Cardiac muscle cell (in vitro differentiated cells and primary cell): ENCODE measurements at places on chromosomes 3 and 15. TPM values are rescaled to one million over a fixed set of nuclear protein-coding genes. Genes with fewer than 3 reads are reported as not detected.

SPRED1 gene
- 11.2 and 17.3 TPM in 2 replicates for total RNA-seq

ADGRG7 gene
- total RNA-seq: 43.2 and 46.5 TPM in 2 replicates

DNA sequence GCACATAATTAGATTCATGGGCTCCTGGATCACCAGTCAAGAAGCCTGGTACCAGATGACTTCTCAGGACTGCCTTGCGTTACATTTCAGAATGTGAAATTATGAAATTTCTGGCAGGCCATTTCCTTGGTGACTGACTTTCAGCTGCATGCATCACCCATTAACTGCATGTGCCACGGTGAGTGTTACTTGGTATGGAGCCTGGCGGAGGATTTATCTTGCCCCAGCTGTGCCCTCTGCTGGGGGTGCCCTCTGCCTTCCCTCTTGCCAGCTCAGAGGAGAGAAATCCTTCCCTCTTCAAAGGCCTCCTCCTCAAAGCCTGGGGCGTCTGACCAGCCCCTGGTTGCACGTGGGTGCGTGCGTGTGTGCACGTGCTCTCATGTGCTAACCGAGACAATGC is 57.7 kb upstream of the CTSH start:
- DNase-seq: no peak
- no peaks in the 10 kb centered on the region for H3K36me3 ChIP-seq
- H3K27ac ChIP-seq: no peak overlapping the region
- no peaks in the 10 kb centered on the region for H3K4me1 ChIP-seq

DNA sequence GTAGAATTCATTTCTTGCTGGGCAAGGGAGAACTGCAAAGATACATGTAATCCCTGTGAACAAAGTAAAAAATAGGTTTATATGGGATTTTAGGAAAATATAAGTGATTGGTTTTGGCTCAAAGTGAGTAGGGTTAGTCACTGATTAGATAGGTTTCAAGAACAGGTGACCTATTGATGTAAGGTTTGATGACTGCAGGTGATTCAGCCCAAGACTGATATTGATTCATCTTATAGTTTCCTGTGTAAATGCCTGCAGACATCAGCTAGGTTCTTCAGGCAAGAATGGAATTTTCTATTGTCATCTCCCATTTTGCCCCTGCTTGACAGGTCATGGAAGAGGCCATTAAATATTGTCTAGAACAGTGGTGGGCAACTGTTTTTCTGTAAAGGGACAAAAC is 23.9 kb upstream of the ARID3B start:
- no peak overlapping the region for H3K4me3 ChIP-seq
- no peaks in the 10 kb centered on the region for H3K27me3 ChIP-seq
- DNase-seq: no peak
- no peak overlapping the region for H3K27ac ChIP-seq

EIF2A gene
- total RNA-seq: 49.5 and 59.5 TPM in 2 replicates

- DNase-seq: no peak
- no peak overlapping the region for H3K4me3 ChIP-seq
- H3K27me3 ChIP-seq: peaks cover 12% of the 10 kb centered on the region
- no peak overlapping the region for H3K27ac ChIP-seq
- H3K36me3 ChIP-seq: no peaks in the 10 kb centered on the region
Measured at GRCh38 chr15:56475351-56475750, 10.4 kb upstream of the MNS1 start.

DNA sequence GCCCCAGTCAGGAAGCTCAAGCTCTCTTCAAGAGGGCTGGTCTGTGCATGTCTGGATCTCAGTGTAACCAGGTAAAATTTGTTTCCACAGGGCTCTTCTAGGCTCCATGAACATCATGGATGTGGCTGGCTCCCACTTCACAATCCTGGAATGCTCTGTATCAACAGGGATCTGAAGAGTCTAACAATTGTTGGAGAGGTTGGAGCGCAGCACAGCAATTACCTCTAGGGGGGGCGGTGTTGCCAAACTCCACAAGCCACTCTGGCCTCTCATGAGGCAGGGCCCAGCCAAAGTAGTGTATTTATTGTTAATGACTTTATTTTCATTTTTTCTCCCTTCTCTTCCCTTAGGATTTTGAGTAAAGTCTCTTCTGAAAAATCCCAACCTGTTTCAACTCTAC is 6.1 kb upstream of the EIF2B5 start:
- no peak overlapping the region for H3K4me3 ChIP-seq
- no peak overlapping the region for H3K27ac ChIP-seq
- no peaks in the 10 kb centered on the region for H3K27me3 ChIP-seq

- no peak overlapping the region for H3K4me3 ChIP-seq
- DNase-seq: peak; percentile 46
- H3K27ac ChIP-seq: peak overlapping the region; percentile 83
- no peaks in the 10 kb centered on the region for H3K36me3 ChIP-seq
Measured at GRCh38 chr3:56302417-56302816, 165.8 kb downstream of the ERC2 start.

DISP2 gene
- total RNA-seq: 0.15 and 0.21 TPM in 2 replicates

- H3K27me3 ChIP-seq: no peaks in the 10 kb centered on the region
- peaks cover 28% of the 10 kb centered on the region for H3K4me1 ChIP-seq
- no peak for DNase-seq
- H3K4me3 ChIP-seq: no peak overlapping the region
- no peaks in the 10 kb centered on the region for H3K36me3 ChIP-seq
- no peak overlapping the region for H3K27ac ChIP-seq
Measured at GRCh38 chr3:124768812-124769211, 38.6 kb downstream of the UMPS start.

GRCh38 chr3:196063049-196063448 is 18.8 kb downstream of the TFRC start:
- no peaks in the 10 kb centered on the region for H3K4me1 ChIP-seq
- peaks cover 86% of the 10 kb centered on the region for H3K36me3 ChIP-seq
- H3K4me3 ChIP-seq: no peak overlapping the region
- no peak overlapping the region for H3K27ac ChIP-seq
- H3K27me3 ChIP-seq: no peaks in the 10 kb centered on the region
- no peak for DNase-seq

DNA sequence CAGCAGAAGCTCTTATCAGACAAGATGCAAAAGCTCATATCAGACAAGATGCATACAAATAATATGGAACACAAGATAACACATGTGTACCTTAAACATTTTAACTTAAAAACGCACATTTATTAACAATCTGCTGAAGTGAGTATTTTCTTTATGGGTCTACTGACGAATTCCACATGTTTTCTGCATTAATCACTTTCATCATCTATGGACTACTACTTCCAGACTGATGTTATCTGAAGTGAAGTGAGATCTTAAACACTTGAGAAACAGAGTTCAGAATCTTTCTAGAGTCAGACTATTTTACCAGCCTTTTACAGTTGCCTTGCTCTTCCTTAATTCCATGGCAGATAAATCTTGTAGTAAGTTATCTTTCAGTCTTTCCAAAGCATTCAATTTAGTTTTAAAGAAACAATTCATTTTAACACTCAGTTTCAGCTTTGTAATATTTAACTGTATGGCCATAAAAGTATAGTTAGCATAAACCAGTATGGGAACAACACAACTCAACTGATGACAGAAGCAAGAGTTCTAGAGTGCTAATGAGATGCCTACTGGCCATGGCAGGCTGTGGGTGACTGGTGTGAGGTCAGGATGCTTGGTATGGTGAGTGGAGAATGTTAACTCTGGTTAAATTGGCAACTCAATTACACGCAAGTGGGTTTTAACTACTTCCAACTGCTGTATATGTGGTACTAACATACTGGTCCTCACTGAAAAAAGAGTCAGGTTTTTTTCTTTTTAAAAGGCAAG is 9.8 kb downstream of the CMTM6 start:
- no peaks in the 10 kb centered on the region for H3K36me3 ChIP-seq
- H3K27me3 ChIP-seq: no peaks in the 10 kb centered on the region
- DNase-seq: no peak

WNT5A gene
- 94.2 and 113 TPM in 2 replicates for total RNA-seq

SNRPA1 gene
- 36.6 and 43.1 TPM in 2 replicates for total RNA-seq

DNA sequence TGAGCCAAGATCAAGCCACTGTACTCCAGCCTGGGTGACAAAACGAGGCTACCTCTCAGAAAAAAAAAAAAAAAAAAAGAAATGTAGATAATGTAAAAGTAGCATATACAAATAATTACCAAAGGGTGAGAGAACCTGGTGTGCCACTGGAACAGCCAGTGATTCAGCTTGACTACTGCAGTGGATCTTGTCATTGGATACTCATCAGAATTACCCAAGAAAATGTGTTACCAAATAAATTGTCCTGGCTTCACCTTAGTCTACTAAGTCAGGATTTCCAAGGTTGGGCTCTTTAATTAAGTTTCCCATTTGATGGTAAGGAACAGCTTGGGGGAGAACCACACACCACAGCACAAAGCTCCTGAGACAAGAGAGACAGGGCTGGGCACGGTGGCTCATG is 1.5 kb downstream of the NICN1 start:
- H3K27ac ChIP-seq: no peak overlapping the region
- H3K27me3 ChIP-seq: no peaks in the 10 kb centered on the region
- no peak for DNase-seq
- H3K4me3 ChIP-seq: no peak overlapping the region

GRCh38 chr3:150721285-150722130 is 17.8 kb upstream of the ERICH6 start:
- H3K4me3 ChIP-seq: no peak overlapping the region
- H3K27me3 ChIP-seq: no peaks in the 10 kb centered on the region
- no peaks in the 10 kb centered on the region for H3K36me3 ChIP-seq
- peak; percentile 72 for DNase-seq
- no peak overlapping the region for H3K27ac ChIP-seq
- no peaks in the 10 kb centered on the region for H3K4me1 ChIP-seq

DNA sequence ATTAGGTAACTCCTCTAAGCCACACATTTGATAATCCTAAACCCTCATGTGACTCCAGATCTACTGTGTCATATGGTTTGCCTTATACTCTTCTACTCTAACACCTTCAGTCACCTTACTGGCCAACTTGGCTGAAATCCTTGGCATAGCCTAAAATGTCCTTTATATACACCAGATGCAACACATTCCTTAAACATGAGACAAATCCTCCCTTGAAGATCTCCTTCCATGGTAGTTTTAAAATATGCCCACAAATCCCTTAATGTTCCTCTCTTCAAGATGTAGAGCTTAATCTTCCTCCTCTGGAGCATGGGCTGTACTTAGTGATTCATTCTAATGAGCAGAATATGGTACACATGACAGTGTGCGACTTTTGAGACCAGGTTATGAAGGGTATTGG is 238.9 kb downstream of the SUCLG2 start:
- H3K4me1 ChIP-seq: peaks cover 21% of the 10 kb centered on the region
- DNase-seq: no peak
- no peaks in the 10 kb centered on the region for H3K36me3 ChIP-seq
- H3K4me3 ChIP-seq: no peak overlapping the region
- H3K27ac ChIP-seq: no peak overlapping the region
- no peaks in the 10 kb centered on the region for H3K27me3 ChIP-seq

DNA sequence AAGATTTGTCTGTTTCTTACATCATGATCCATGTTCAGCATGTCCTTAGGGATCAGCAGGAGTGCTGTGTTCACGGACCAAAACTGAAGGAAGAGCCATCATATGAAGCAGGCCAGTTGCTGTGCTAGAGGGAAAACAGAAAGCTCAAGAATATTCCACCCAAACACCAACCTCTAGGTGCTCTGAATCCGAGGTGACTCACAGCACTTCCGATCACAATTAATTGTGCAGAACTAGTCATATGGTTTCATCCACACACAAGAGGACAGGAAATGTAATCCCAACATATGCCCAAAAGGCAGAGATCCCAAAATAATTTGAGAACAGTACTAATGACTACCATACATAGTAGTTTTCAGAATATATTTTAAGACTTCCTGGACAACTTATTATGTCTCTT is 257.9 kb upstream of the KCNH8 start:
- H3K4me1 ChIP-seq: no peaks in the 10 kb centered on the region
- no peak for DNase-seq
- H3K4me3 ChIP-seq: no peak overlapping the region
- no peak overlapping the region for H3K27ac ChIP-seq
- no peaks in the 10 kb centered on the region for H3K36me3 ChIP-seq

GRCh38 chr15:78280319-78281072 is 16.1 kb downstream of the DNAJA4 start:
- DNase-seq: no peak
- no peaks in the 10 kb centered on the region for H3K27me3 ChIP-seq
- H3K4me1 ChIP-seq: no peaks in the 10 kb centered on the region
- peaks cover 3% of the 10 kb centered on the region for H3K36me3 ChIP-seq

GASK1A gene
- total RNA-seq: 0.78 and 0.80 TPM in 2 replicates

SPATA12 gene
- total RNA-seq: not detected in 2 replicates

GABRA5 gene
- 0.32 TPM in 1 of 2 replicates, not detected in the other for total RNA-seq

CFAP92 gene
- total RNA-seq: 0.53 and 0.60 TPM in 2 replicates

DUOXA2 gene
- not detected in 2 replicates for total RNA-seq
